CD8-positive, alpha-beta memory T cell (primary cell): ENCODE measurements at places on chromosomes 16 and 17. TPM values are rescaled to one million over a fixed set of nuclear protein-coding genes. Genes with fewer than 3 reads are reported as not detected.
A peak's percentile ranks its signal among the peaks of the same experiment; 100 is the strongest.

GRCh38 chr16:2035431-2036199 is 8.9 kb downstream of the NHERF2 start:
- DNase-seq, result no peak

GRCh38 chr16:9393591-9393990 is 302.1 kb downstream of the HAPSTR1 start:
- no peak for DNase-seq

DNA sequence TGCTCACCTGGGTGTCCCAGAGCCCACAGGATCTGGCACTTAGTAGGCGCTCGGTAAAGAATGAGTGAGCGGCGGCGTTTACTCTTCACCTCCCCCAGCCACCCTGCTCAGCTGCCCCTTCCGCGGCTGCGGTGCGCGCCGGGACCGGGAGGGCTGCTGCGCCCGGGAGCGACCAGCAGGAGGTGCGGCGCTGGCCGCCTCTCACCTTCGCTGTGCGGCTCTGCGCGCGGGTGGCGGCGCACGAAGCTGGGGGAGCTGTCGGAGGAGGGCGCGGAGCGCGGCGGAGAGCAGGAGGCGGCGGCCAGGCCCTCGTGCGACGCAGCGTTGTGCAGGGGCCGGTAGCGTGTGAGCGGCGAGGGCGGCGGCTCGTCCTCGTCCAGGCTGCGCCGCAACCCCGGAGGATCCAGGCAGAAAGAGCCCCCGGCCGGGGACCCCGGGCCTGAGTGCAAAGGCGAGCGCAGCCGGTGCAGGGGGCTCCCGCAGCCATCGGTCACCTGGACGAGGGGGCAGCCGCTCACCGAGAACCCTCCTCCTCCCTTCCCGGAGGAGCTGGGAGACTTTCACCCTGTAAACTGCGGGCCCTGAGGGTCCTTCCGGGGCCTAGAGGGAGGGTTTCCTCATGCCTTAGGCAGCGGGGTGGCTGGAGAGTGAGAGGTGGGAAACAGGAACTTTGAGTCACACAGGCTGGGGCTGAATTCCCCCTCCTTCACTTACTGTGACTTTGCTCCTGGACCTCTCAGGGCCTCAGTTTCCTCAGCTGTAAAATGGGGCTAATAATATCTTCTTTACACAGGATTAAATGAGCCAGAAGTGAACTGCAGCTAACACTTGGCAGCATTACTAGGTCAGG is 12.5 kb downstream of the SAMD14 start:
- peak; percentile 62 for DNase-seq

DNA sequence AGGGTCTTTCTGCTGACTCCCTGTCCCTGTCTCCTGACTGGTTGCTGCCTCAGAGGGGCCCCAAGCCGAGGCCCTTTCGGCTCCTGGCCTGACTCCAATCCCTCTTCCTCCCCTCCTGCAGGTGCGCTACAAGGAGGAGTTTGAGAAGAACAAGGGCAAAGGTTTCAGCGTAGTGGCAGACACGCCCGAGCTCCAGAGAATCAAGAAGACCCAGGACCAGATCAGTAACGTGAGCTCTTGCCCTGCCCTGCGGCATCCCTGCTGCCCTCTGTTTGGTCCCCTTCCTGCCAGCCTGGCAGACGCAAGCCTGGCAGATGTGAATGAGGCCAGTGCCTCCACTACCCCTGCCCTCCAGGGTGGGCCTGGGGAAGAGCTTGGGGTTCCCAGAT is 27.1 kb upstream of the LASP1NB start:
- DNase-seq, result no peak

- DNase-seq, result no peak
These were observed 39.7 kb upstream of the TBC1D3K start for GRCh38 chr17:37884516-37884915.

DNA sequence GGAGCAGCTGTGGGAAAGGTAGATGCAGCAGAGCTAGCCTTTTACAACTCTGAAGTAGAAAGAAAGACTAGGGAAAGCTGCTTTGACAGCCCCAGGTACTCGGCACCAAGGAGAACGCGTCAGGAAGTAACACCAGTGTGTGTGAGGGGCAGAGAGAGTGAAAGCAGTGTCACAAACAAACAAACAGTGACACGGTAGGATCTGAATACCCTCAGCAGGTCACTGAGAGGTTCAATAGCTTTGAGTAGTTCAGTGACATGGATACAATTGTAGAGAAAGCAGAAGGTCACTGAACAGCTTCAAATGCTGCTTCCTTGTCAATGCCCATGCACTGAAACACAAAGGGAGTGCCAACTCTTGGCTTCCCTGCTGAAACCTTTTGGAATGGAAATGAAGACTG is 150.3 kb upstream of the C17orf78 start:
- no peak for DNase-seq

DNA sequence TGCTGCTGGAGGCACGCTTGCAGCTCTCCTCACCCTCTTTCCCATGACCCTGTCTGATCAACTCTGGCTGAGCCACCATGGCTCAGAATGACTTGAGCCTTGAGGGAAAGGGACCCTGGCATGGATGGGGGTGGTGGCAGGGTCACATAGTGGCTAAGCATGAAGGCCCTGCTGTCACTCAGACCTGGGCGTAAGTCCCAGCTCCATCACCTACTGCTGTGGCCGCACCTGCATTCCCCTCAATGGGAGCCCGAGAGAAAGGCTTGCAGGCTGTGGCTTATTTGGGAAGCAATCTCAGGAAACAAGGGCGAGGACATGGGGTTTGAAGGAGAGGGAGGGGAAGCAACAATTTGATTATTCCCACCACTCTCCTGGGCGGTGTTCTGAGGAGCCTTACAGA is 17.7 kb upstream of the RAP1GAP2 start:
- no peak for DNase-seq

DNA sequence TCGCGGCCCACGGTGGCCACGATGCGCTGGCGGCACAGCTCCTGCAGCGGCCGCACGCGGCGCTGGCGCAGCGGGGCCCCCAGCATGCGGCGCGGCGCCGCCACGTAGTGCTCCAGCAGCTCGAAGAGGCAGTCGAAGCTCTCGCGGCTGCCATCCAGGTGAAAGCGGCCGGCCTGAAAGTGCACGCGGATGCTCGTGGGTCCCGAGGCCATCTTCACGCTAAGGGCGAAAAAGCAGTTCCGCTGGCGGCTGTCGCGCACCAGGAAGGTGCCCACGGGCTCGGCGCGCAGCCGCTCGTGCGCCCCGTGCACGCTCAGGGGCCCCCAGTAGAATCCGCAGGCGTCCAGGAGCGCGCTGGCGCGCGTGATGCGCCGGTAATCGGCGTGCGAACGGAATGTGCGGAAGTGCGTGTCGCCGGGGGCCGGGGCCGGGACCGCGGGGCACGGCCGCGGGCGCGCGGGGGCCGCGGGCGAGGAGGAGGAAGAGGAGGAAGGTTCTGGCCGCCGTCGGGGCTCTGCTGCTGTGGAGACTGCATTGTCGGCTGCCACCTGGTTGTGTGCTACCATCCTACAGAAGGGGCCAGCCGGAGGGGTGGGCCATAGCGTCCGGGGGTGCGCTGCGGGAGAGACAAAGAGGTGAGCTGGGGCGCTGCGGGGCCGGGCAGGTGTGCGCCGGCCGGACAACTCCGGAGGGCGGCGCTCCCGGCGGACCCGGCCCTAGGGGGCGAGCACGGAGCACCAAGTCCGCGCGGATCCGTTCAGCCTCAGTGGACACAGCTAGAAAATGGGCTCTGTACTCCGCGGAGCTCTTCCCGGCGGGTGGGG is 879 bp downstream of the SOCS1 start:
- peak; percentile 55 for DNase-seq

GRCh38 chr16:69113216-69113615 is 7.8 kb downstream of the HAS3 start:
- DNase-seq, result no peak

DNA sequence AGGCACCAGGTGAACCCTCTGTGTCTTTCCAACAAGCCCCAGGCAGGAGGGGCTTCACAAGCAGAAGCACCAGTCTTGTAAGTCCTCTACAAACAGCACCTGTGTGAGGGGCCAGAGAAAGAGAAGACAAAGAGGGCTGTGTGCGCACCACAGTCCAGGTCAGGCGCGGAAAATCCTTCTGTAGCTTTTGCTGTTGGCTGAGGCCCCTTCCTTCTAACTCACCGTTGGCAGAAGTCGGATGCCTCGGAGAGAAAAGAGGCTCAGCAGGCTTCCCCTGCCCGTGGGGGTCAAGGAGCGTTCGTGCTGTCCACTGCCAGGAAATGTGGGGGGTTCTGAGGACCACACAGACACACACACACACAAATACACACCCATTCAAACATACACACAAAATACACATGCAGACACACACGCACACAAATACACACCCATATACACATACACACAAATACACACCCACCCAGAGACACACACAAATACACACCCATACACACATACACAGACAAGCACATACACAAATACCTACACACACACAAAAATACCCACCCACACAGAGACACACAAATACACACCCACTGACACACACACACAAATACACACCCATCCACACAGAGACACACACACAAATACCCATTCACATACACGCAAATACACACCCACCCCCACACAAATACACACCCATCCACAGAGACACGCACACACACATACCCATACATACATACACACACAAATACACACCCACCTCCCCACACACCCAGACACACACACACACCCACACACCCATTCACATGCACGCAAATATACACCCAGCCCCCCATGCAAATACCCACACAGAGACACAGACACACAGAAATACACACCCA is 6.8 kb downstream of the ZG16B start:
- no peak for DNase-seq

- no peak for DNase-seq
These were observed 10.4 kb downstream of the ARRB2 start for GRCh38 chr17:4720787-4721186.

DNA sequence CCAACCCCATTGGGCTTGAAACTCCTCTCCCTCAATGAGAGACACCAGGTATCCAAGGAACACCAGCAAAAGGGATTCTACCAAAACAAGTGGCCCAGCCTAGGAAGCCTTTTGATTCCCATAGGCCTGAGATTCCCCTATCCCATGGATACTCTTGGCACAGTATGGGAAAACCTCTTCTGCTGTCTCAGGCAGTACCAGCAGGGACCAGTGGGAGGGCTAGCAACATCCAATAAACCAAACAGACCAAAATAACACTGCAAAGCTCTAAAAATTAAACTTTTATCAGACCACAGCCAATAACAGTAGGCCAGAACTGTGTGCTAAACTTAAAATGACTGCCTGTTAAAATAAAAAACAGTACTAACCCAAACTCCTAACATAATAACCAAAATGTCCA is 153.9 kb upstream of the CES5A start:
- DNase-seq, result no peak

- DNase-seq, result no peak
These were observed 12.5 kb downstream of the KCNH6 start for GRCh38 chr17:63535640-63536039.

GRCh38 chr17:73297934-73298861 is 13.6 kb downstream of the CDC42EP4 start:
- no peak for DNase-seq

- DNase-seq, result no peak
These were observed 2.9 kb downstream of the ABCA3 start for GRCh38 chr16:2337431-2338296.

GRCh38 chr17:13961265-13961664 is 108.0 kb upstream of the COX10 start:
- DNase-seq, result no peak

- no peak for DNase-seq
These were observed 2.0 kb downstream of the CACNG1 start for GRCh38 chr17:67046398-67046797.

The NEK8 gene
- 8.0 TPM for total RNA-seq

The PRAC2 gene
- total RNA-seq, result not detected

The PARD6A gene
- total RNA-seq, result 18.3 TPM

The CDT1 gene
- 97.6 TPM for total RNA-seq

The CACNB1 gene
- total RNA-seq, result 10.6 TPM

The SLC5A10 gene
- not detected for total RNA-seq
